ENCODE measurements at places on chromosomes 5 and 9.

DNA sequence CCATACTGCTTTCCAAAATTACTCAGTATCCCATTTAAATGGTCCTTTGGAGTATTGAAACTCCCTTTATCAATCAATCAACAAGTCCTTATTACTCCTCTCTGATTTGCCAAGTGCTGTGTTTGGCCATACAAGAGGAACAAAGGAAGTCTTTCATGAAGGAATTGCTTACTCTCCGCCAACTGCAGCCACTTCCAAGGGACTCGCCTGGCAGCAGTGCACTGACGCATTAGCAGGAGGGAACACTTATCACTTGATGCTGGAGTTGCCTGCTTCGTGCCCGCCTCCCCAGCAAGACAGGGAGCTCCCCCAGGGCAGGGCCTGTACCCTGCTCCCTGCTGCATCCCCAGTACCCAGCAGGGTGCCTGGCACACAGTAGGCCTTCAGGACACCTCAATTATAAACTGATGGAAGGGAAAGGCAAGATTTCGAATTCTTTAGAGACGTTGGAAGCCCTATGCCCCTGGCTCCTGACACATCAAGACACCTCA lies 97.9 kb downstream of the CRB2 start:
- no peak for DNase-seq

- DNase-seq = no peak
These were observed 28.6 kb upstream of the CEP78 start for GRCh38 chr9:78207319-78207718.

GRCh38 chr9:130731355-130731754 lies 37.8 kb downstream of the EXOSC2 start:
- no peak for DNase-seq

GRCh38 chr9:4119778-4120554 lies 179.9 kb downstream of the GLIS3 start:
- no peak for DNase-seq

- DNase-seq = no peak
These were observed 5.7 kb downstream of the CCNJL start for GRCh38 chr5:160306696-160307095.

GRCh38 chr5:44387406-44387805 lies 1.8 kb downstream of the FGF10 start:
- DNase-seq = no peak

GRCh38 chr9:125639057-125639456 lies 68.0 kb downstream of the MAPKAP1 start:
- DNase-seq = no peak

- no peak for DNase-seq
These were observed 1079.4 kb upstream of the COX7C start for GRCh38 chr5:85538362-85538761.

DNA sequence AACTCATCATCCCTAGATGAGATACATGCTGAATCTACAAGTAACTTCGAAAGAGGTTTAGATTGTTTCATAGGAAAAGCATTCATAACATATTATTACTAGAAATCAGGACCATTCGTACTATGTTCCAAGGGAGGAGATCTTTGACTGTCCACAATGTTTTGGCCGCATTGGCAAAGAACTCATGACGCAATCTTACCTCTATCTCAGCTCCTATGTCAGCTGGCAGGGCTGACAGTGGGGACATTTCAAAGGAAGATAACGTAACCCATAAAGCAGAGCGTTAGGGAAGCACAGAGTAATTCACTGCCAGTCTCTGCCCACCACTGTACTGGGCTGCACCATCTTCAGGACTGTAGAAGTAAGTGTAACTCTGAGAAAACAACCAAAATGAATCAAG lies 69.7 kb downstream of the EFNA5 start:
- no peak for DNase-seq

GRCh38 chr9:3980771-3981170 lies 319.1 kb downstream of the GLIS3 start:
- DNase-seq = no peak

GRCh38 chr5:169121630-169122420 lies 179.1 kb downstream of the SLIT3 start:
- DNase-seq = no peak

DNA sequence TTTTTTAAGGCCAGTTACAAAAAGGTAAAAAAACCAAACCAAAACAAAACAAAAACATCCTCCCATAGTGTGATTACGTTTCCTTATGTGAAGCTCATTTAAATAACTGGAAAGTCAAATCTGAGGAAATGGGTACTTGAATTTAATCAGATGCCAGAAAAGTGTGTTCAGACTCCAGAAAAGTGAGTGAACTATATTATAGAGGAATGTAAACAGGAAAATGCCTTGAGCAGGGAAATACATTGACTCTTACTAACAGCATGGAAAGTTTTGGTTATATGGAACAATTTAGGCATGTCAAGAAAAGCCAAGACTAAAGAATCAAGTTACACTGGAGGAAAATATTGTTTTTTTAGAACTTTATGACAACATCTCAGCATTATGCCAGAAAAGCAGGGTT lies 37.8 kb upstream of the RNF20 start:
- no peak for DNase-seq

GRCh38 chr5:79774171-79774854 lies 84.7 kb downstream of the CMYA5 start:
- no peak for DNase-seq

DNA sequence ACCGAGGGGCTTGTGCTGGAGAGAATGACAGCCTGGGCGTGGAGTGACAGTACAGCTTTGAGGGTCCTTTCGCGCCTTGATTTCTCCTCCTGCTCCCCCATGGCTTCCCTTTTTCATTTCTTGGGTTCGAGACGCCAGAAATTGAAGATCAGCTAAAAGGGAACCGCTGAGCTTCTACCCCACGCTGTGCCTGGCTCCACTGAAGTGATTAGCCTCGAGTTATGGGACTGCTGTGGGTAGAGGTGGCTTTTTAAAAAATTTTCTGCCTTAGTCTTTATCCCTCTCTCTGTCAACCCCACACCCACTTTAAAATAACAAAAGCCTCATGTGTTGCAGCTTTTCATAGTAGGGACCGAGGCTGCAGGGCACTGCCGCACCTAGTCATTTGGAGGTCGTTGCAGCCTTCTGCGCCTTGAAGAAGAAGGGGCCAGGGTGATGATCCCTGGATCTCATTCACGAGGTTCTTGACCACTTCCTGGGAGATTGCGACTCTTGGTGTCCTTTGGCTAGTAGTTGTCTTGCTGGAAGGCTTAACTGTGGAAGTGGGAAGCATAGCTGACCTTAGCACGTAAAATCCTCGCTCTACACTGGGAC lies 603 bp downstream of the PPIP5K2 start:
- DNase-seq = no peak

- no peak for DNase-seq
These were observed 6.6 kb downstream of the PDZD2 start for GRCh38 chr5:31645420-31646081.

- no peak for DNase-seq
These were observed 14.0 kb upstream of the PWWP2A start for GRCh38 chr5:160133071-160133917.

GRCh38 chr5:176888016-176888864 lies 10.9 kb downstream of the HK3 start:
- no peak for DNase-seq

GRCh38 chr5:142316681-142317080 lies 8.1 kb downstream of the SPRY4 start:
- no peak for DNase-seq

- no peak for DNase-seq
These were observed 142.4 kb downstream of the ELAVL2 start for GRCh38 chr9:23683611-23684061.

- DNase-seq = no peak
These were observed 171.4 kb upstream of the DAP start for GRCh38 chr5:10932426-10932825.

GRCh38 chr5:61397238-61397637 lies 65.2 kb downstream of the ZSWIM6 start:
- no peak for DNase-seq

DNA sequence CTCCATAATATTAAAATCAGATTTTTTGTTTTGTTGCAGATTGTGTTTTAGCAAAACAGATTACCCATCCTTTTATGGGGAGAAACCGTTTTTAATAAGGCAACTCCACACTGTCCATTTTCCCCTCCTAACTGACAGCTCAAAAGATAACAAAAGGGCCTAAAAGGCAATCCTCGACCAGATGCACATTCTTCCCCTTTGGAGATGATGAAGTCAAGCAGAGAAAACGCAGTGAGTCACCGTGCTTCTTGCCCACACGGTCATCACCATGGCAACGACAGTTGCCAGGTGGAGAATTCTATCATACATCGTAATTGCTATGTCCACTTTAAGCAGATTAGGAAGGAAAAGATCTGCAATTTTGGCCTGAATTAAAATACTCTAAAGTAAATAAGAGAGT lies 96.4 kb downstream of the DIRAS2 start:
- DNase-seq = no peak

DNA sequence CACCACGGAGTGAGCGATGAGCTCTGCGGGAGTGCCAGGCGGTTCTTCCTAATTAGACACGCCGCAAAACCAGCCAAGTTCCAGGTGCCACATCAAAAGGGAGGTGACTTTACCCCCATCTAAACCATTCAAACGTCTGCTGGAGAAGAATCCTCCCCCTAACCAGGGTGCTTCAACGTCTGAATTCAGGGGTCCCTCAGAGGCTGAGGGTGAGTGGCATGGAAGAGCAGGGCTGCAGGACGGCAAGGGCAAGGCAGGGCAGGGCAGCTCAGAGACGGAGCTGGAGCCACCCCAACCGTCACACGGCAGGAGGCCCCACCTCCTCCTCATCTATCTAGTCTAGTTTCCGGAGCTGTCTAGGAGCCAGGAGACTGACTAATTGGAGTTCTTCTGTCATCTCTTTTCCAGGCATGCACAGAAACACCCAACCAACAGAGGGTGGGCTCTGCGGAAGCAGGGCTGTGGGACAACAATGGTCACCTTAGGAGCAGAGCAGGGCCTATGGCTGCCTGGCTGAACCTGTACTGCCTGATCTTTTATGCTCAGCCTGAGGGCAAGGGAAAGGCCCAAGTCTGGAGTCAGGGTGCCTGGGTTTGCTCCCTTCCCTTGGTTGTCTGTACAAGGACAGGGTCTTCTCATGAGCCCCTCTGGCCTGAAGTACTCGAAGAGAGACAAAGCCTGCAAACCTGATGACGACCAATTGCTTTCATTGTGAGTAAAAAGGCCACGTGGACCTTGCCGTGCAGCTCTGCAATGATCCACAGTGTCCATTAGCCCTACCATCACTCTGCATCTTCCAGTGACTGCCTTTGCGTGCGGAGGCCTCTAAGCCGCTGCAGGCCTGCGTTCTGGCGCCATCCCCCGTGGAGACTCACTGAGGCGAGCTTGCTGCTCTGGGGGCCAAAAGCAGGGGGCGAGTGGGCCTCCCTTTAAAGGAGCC lies 81.0 kb upstream of the SLC25A51 start:
- DNase-seq = no peak

GRCh38 chr5:130032807-130033206 lies 128.5 kb downstream of the CHSY3 start:
- DNase-seq = no peak

DNA sequence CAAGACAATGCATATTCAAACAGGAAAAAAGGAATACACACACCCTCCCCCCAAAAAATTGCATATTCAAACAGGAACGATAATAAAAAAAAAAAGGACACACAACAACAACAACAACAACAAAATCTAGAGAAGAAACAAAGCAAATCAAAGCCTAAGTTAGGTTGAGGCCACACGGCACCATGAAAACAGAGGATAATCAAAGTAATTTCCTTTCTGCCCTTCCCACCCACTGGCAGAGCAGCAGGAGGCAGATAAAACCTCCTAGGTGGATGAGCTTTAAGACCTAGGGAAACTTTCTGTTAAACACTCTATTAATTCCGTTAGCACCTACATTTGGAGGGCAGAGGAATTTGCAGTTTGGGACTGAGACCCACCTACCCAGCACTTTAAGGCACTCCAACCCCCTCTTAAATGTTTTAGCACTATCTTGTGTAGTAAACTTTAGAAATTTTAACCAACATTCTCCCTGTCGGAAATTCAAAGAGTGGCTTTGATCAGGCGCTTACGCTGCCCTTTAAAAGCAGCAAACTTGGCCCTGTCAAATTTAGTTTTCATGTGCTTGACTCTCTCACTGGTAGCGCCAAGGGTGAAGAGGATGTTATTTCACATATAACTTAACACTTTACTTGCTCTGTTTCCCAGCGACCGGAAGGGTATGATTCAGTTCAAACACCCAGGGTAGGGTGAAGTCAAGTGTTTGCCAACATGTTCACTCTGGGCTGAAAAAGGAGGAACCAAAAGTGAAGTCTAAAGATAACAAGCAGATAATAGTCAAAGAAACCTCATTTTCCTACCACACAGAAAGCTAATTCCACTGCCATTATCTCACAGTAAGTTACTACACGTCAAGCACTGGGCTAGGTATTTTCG lies 9.2 kb downstream of the ENC1 start:
- no peak for DNase-seq

DNA sequence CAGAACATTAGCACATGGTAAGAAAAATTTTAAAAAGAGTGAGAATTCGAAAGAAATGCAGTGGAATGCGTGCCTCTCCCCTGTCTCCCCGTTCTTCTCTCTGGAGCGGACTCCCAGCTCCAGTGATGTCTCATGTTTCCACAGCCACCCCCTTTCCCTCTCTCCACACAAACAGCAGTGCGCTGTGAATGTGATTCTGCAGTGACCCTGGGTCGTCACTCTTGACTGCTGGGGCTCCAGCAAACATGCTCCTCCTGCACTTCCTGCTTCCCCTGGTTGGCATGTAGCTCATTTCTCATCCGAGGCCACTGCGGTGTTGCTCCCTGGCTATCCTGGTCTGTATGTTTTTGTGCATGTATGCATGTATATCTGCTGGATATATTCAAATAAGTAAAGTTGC lies 13.3 kb downstream of the PHF2 start:
- DNase-seq = no peak

GRCh38 chr5:95644351-95645042 lies 2.1 kb upstream of the RFESD start:
- DNase-seq = peak; percentile 42

GRCh38 chr9:132712753-132713152 lies 42.5 kb downstream of the GTF3C4 start:
- DNase-seq = no peak

- DNase-seq = no peak
These were observed 173.3 kb upstream of the CLINT1 start for GRCh38 chr5:158032246-158032645.

DNA sequence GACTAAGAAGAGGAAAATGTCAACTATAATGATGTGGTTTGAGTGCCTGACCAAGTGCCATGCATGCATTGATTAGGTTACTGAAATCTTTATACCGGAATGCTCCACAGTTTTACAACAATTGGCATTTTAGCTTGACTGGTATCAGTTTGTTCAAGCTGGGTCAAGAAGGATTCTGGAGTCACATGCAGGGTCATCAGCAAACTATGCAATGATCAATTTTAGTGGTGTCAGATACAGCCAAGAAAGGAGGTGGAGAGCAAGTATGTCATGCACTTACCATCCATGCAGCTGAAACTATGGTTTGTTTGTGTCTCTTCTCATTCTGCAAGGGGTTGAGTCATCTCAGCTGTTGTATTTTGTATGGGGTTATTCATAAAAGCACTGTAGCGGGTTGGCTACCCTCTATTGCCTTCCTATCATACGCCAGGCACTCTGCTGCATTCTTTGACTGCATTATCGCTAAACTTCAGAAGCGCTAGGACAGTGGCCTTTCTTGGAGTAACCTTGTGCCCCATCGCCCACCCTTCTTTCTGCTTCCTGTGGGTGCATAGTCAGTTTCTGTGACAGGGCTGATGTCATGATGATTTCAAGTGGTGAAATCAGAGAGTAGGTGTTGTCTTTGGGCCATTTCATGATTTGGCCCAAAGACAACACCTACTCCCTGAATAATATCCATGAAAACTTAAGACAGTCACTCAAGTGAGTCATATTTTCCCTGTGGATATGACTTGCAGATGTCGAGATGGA lies 145.4 kb downstream of the MTX3 start:
- peak; percentile 61 for DNase-seq

Measured in stimulated activated CD4-positive, alpha-beta T cell treated with anti-CD3 and anti-CD28 coated beads, Interleukin-1b, Interleukin-23, amount 100 ng/mL, for 48 hours (primary cell).